ENCODE measurements at places on chromosomes 6 and 20.

- no peak for DNase-seq
These were observed 11.8 kb downstream of the TMEM14B start for GRCh38 chr6:10759312-10759839.

GRCh38 chr6:1770968-1771723, 161.4 kb downstream of the FOXC1 start:
- no peak for DNase-seq

DNA sequence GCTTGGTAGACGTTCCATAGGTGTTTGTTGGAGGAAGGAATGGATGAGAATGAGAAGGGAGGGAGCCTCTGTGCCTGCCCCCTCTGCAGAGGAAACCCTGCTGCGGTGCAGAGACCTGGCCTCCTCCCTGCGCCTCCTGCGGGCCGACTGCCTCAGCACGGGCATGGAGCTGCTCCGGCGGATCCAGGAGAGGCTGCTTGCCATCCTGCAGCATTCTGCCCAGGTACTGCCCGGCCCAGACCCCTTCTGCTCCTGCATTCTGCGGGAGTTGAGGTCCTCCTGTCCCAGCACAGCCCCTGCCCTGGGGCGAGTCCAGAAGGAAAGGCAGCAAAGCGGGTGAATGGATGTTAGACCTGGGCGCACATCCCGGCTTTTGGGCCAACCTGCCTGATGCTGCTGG, 6.1 kb downstream of the DNPH1 start:
- no peak for DNase-seq

GRCh38 chr6:133460101-133460500, 218.9 kb downstream of the EYA4 start:
- no peak for DNase-seq

DNA sequence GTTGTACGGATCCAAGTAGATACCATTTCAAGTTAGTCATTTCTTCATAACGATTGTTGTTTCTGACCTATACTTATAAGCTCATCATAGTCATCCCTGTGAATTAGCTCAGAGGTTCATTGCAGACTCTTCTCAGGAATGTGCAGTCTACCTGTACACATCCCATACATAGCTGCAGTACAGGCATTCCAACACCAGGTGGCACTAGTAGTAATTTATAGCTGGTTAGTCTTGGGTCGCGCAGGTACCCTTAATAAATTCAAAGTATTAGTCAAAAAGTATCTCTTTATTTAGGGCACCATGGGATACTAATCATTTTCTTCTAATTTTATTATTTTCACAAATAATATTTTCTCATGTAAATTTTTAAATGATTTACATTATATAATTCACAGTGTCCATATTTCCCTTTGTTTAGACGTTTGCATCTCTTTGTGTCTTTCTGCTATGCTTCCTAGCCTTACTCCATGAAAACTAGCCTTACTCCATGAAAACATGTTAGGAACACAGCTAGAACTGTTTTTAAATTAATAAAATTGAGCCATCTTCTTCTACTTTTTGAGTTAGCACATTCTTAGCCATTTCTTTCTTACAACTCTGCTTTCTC, 128.6 kb upstream of the FAM83B start:
- no peak for DNase-seq

- DNase-seq: no peak
These were observed 23.0 kb downstream of the MAP1LC3A start for GRCh38 chr20:34581341-34582184.

GRCh38 chr6:158954753-158955152, 45.2 kb downstream of the RSPH3 start:
- DNase-seq: no peak

Data from stimulated activated CD4-positive, alpha-beta T cell treated with anti-CD3 and anti-CD28 coated beads, Interleukin-1b, Interleukin-23, amount 100 ng/mL, for 1 hour (primary cell).